ENCODE measurements at places on chromosomes 7 and 10.

- no peak for DNase-seq
Observed at GRCh38 chr10:110850099-110850498, 21.6 kb upstream of the PDCD4 start.

DNA sequence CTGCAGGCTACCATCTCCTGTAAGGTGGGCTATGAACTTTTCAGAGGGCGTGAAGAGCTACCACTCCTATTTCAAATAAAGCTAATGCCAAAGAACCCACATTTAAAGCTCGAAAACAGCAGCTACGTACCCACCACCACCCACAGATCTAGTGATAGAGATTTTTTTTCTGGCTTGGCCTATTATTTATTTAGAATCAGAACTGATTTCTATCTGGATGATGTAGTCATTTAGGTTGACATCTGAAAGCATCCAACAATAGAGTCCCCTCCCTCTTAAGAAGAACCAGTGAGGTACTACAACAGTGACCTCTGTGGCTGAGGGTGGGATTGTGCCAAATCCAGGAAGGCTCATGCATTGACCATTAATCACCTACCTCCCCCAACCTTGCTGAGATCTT, 113.8 kb upstream of the ADO start:
- DNase-seq = no peak

DNA sequence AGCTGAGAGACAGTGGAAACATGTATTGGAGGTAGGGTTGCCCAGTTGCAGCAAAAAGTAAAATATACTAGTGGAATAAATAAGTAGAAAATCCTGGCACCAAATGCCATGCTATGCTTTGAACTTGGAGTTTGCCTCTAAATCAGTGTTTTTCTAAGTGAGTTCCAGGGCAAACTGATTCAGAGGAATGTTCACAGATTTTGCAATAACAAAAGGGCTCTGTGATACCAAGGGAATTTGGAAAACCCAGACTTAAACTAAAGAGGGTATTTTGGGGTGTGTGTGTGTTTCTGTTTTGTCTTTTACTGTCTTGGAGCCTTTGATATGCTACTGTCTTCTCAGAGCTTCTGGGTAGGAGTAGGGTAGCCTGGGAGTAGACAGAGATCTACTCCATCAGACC, 39.9 kb downstream of the SLC26A4 start:
- no peak for DNase-seq

GRCh38 chr7:100352984-100353684, 4.8 kb upstream of the PILRB start:
- DNase-seq = no peak

DNA sequence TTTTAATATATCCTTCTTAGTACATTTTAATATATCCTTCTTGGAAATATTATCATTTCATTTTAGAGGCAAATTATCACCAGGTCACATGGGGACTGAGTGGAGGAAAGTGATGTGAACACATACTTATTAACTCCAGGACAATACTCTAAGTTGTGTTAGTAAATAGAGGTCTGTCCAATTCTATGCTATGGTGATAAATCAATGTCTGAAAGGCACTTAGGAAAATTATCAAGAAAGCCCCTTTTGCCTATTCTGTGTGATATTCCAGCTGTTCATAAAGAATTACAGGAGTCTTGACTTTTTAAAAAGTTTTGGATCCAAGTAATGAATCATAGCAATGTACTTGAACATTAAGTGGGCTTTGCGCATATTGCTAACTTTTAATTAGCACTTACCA, 88.5 kb downstream of the THSD7A start:
- no peak for DNase-seq

DNA sequence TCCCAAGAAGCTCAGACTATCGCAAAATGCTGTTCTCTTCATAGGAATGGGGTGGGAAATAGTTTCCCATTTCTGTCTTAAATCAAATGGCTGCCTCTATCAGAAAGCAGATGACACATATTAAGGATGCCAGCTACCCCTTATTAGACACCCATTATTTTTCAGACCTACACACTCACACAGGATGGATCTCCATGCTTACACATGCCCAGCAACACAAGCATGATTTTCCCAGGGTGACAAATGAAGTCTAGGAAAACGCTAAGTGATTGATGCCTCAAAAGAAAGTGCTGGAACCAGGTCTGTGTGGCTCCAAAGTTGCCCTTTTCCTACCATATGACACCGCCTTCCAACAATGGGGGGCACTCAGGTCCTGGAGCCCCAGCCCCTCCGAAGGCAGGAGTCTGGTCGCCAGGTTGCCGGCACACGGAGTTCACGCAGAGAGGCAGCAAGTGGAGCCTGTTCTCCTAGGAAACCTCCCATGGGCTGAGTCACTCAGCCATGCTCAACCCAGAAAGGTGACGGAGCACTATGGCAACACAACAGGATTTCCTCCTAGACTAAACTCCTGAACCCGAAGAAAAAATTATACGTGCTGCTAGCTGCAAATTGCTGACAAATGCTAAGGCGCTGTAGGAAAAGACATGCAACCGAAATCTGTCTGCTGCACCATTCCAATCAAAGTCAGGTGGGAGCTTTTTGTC, 19.8 kb downstream of the VOPP1 start:
- DNase-seq = no peak

DNA sequence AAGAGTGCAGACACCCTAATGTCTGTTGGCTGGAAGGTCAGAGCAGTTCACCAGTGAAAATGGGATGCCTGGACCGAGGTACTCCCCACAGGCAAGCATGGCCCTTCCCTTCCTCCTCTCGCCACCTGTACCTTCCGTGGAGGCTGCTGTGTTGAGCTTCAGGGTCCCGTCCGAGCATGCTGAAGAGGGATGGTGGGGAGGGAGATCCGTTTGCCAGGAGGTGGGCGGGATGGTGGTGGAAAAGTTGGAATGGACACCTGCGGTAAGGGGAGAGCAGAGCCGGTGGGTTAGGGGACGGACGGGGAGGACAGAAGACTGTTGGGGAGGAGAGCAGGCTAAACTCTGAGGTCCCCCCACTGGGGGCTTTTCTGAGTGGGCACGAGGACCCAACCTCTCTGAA, 15.9 kb upstream of the ZNF777 start:
- no peak for DNase-seq

- no peak for DNase-seq
Observed at GRCh38 chr7:104045183-104045582, 55.7 kb upstream of the RELN start.

- DNase-seq = no peak
Observed at GRCh38 chr7:136234040-136234439, 256.9 kb upstream of the MTPN start.

- DNase-seq = no peak
Observed at GRCh38 chr10:3190817-3191216, 18.2 kb upstream of the PITRM1 start.

- DNase-seq = no peak
Observed at GRCh38 chr10:18658271-18659124, 733 bp upstream of the ARL5B start.

DNA sequence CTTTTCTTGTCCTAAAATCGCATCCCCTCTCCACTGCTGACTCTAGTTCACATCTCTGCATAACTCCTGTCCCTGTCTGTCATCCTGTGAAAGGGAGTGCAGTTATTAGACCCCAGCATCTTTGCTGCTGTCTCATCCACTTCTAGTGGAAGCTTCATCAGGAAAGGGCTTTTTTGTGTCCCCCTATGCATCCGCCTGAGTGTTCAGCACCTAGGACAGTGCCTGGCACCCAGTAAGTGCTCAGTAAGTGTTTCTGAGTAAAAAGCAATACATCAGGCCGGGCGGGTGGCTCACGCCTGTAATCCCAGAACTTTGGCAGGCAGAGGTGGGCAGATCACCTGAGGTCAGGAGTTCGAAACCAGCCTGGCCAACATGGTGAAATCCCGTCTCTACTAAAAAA, 211.8 kb upstream of the FOXK1 start:
- DNase-seq = no peak

DNA sequence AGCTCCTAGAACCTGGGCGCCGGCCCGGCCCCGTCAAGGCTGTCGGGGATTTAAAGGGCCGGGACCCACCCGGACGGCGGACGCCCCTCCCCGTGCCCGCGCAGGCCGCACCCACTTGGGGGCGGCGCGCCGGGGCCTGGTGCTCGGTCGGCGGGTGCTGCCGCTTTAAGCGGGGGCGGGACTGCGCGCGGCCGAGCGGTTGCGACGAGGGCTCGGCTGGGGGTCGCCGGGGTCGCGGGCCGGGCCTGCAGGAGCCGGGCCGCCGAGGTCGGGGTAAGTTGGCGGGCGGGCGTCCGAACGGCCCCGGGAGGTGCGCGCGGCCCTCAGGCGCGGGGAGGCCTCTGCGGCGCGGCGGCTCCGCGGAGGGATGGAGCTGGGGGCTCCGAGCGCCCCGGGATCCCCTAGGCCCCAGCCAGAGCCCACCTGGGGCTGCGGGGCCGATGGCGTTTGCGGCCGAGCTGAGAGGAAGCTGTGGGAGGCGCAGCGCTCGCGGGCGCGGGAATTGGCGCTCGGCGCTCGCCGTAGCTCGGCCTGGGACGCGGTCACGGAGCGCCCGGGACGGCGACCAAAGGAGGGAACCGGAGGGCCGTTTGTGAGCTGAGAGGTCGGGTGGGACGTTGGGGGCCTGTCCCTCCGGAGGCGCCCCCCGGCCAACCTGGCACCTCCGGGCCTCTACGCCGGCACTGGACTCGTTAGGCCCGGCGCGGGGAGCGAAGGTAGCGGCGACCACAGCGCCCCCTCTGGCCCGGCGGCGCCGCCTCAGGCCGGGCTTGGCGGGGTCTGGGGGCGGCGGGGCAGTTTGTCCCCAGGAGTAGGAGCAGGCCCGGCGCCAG, at the start of gene TRRAP:
Gene TRRAP, plus strand, starts transcription at position 168 of the 833 bp plus-strand sequence. CDS start 2,619 bp downstream, outside the sequence.
- DNase-seq = peak; percentile 29

DNA sequence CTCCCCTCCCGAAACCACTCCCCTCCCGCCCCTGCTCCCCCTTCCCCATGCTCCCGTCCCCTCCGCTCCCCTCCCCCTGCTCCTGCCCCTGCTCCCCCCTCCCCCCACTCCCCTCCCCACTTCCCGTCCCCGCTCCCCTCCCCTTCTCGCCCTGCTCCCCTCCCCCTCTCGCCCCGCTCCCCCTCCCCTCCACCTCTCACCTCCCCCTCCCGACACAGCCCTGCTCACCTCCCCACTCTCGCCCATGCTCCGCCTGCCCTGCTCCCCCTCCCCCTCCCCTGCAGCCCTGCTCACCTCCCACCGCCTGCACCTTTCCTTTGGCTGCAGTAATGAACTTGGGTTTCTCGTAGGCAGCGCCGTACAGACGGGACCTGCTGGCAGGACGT, 49.9 kb upstream of the NKX6-2 start:
- no peak for DNase-seq

GRCh38 chr10:46550076-46550790, 6.2 kb downstream of the GPRIN2 start:
- DNase-seq = peak; percentile 50

DNA sequence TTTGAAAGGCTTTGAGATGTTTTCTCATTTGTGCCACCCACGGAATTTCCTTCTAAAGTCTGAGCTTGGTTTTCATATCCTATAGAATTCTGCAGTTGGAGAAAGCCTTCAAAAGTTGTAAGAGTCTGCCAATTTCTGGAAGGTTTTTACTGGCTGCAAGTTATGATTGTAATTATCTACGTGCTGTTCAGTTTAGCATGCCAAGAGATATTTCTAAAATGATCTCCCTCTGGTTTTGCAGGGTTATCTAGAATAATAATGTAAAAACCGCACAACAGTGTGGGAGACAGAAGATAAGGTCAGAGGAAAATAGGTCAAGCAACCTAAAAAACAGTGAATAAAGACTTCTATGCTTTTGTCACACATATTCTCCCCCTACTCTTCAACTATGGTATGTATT, 69.3 kb downstream of the MTERF1 start:
- no peak for DNase-seq

- no peak for DNase-seq
Observed at GRCh38 chr10:124293616-124294449, 124.9 kb downstream of the OAT start.

DNA sequence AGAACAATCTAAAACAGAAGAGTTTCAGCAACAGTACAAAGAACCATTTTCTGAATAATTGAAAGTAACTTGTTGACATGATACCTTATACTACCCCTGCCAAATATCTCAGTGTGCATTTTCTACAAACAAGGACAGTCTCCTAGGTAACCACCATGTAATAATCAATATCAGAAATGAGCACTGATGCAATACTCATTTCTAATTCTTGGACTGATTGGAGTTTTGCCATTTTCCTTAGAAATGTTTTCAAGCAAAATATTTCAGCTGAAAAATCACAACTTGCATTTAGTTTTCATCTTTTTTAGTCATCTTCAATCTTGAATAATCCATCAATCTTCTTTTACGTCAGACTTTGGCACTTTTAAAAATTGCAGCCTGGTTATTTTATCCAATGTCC, 420.2 kb downstream of the CDC14C start:
- no peak for DNase-seq

DNA sequence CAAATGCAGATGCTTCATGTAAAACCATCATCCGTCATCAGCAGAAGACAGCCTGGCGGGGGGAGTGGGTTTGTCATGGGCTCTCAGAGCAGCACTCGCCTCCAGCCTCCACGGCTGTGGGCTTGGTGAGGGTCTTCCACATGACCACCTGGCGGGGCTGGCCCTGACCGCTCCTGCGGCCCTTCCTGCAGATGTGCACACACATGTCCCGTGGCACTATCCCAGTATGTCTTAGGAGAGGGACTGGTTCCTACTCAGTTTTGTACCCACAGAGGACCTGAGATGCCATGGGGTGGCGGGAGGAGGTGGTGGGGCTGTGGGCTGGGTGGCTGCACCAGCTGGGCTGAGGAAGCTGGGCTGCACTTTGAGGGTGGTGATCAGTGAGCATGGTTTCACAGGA, 4.7 kb downstream of the IDI2 start:
- no peak for DNase-seq

GRCh38 chr7:131436384-131436783, 108.7 kb downstream of the MKLN1 start:
- no peak for DNase-seq

GRCh38 chr10:85317827-85318226, 989.4 kb downstream of the CCSER2 start:
- no peak for DNase-seq

DNA sequence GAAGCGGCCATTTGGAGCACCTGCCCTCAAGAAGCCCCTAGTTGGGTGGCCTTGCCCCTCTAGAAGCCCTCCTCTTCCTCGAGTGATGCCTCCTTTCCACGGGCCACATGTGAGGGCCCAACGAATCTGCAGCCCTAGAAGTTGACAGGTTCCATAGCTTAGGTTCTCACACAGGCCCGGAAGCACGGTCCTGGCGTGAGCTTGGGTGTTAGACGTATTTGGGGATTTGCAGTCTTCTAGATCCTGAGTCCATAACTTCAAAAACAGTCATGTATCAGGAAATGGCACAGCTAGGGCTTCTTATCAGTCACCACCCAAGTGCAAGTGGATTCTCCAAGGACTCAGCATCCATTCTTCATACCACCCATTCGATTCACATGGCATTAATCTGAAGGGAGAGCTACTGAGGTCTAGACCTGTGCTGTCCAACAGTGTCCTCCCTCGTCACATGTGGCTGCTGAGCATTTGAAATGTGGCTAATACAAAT, 477 bp upstream of the FBXW4 start:
- no peak for DNase-seq

GRCh38 chr10:71520042-71520441, 123.3 kb downstream of the CDH23 start:
- DNase-seq = no peak

GRCh38 chr7:131383417-131384285, 56.0 kb downstream of the MKLN1 start:
- no peak for DNase-seq

Measured in breast epithelium (tissue), 4 donors.